ENCODE measurements at places on chromosomes 12 and 14. TPM values are rescaled to one million over a fixed set of nuclear protein-coding genes. Genes with fewer than 3 reads are reported as not detected.

CMA1 gene
- total RNA-seq: not detected

DNA sequence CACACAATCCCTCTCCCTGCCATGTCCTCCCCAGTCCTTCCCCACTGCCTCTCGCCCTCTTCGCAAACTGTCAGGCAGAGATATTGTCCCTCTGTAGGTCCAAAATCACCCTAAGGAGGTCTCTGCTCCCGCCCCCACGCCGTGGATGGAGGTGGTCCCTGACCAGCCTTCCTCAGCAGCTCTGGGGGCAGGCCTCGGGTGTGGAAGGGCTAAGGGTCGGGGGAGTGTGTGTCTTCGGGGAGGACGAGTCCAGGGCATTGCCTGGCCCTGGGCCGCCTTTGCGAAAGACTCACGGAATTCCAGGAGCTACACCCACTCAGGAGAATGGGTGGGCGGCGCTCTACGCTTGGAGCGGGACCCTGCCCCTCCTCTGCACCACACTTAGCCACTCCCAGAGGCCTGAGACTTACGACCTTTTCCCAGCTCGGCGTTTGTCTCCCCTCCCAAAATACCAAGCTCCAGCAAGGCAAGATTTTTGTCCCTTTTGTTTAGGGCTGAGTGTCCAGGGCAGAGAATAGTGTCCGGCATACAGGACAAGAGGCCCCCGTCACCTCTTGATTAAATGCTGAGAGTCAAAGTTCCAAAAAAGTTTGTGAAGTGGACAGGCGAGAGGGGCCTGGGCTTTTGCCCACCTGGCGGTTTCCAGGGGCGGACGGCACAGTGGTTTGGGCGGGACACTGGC lies 881 bp downstream of the PYGL start:
- DNase-seq: no peak

HOTAIR gene
- total RNA-seq: not detected

RDH11 gene
- 63.2 TPM for total RNA-seq

TAS2R31 gene
- total RNA-seq: 4.5 TPM

PLEKHD1 gene
- total RNA-seq: not detected
